Left colon (tissue), 2 donors: ENCODE measurements at places on chromosomes 2 and 18.

- no peak for DNase-seq
Measured at GRCh38 chr2:54394392-54394791, 61.7 kb upstream of the SPTBN1 start.

- DNase-seq, result no peak
Measured at GRCh38 chr2:64780041-64780440, 126.3 kb upstream of the SERTAD2 start.

DNA sequence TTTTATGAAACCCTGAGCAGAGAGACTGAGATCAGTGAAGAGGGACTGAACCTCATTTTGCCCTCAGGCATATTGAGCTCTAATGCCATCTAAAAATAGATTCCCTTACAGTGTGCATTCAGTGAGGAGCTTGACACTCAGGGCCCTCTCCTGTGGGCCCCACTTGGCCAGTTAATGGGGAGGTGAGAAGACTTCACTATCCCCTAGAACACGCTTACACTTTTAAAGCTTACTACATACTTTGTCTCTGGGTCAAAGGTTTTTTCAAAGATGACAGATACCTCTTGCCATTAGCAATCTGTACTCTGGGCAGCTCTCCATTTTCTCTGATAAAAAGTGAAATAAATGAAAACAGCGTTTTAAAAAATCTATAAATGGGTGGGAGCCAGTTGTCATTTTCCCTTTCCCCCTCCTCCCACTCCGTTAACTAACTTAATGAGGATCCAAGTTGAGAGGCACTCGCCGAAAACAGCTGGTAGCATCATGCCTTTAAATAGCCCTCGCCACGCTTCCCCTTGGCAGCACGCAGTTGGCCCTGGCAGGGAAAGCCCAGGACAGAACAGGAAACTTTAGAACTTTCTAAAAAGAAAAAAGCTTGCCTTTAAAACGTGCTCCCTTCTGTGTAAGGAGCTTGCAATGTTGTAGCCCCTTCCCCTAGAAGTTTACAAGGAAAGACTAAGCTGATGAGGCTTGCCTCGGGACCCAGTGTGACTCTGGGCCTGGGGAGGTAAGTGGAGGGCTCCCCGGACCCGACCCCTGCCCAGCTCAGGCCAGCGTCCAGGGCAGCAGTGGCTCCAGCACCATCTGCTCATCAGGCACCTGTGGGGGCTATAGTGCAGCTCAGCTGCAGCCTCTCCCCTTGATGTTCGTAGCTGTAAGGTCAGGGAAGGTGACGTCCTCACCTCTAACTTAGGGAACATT lies 58.8 kb upstream of the FOSL2 start:
- no peak for DNase-seq

- no peak for DNase-seq
Measured at GRCh38 chr2:202038471-202039277, 5.0 kb downstream of the FZD7 start.

- DNase-seq, result no peak
Measured at GRCh38 chr2:62724886-62725711, 19.6 kb downstream of the EHBP1 start.

- DNase-seq, result peak; percentile 46
Measured at GRCh38 chr2:69565431-69565839, 78.1 kb downstream of the AAK1 start.

- no peak for DNase-seq
Measured at GRCh38 chr2:2020897-2021296, 276.6 kb upstream of the PXDN start.
